ENCODE measurements at places on chromosomes 16 and 17.

DNA sequence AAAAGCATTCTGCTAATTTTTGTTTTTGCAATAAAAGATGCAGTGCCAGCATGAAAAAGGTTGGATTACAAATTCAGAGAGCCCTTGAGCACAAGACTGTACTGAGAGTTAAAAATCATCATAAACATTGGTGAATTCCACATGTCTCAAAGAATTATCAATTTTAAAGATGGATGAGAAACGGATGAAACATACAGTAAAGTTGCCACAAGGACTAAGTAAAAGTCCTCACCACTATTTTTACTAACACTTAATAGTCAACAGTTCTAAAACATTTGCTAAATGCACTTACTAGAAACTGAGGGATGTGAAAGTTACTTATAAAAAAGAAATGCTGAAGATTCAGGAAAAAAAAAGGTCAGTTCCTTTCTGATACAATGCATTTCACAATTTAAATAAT is 25.8 kb upstream of the NACA2 start:
- DNase-seq = no peak

GRCh38 chr17:7552621-7553051 is 3.8 kb downstream of the TNFSF12 start:
- no peak for DNase-seq

GRCh38 chr17:43952351-43952723 is 1.4 kb downstream of the PYY start:
- DNase-seq = no peak

- DNase-seq = no peak
Measured at GRCh38 chr16:19707569-19708295, 10.3 kb downstream of the KNOP1 start.

- no peak for DNase-seq
Measured at GRCh38 chr16:87506423-87507350, 13.9 kb upstream of the ZCCHC14 start.

DNA sequence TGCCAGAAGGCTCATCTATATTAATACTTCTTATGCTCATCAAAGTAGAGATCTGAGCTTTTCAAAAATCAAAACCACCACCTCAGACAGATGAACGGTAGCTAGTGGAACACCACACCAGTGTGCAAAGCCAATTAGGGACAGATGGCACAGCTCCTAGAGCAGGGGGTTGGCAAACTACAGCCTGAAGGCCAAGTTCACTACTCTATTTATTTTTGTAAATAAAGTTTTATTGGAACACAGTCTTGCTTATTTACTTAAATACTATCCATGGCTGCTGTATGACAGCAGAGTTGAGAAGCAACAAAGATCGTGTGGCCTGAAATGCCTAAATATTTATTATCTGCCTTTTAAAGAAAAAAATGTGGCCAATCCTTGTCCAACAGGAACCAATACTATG is 56.8 kb downstream of the AMFR start:
- DNase-seq = no peak

DNA sequence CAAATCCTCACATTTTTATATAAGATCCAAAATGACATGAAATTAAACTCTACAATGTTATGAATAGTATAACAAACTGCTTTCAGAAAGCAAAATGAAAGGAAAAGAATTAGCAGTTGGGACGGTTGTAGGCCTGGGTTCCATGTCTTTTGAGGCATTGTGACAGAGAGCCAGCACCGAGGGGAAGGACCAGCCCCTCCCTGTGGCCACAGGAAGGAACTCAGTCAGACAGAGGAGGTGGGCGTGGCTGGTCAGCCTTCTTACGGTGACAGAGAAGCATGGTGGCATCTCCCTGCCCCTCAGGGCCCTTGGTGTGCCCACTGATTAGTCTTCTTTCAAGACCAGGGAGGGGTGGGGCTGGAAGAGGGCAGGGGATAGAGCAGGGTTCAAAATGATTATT is 5.7 kb downstream of the ZNF319 start:
- DNase-seq = no peak

GRCh38 chr16:67407788-67408452 is 8.4 kb downstream of the ZDHHC1 start:
- DNase-seq = no peak

DNA sequence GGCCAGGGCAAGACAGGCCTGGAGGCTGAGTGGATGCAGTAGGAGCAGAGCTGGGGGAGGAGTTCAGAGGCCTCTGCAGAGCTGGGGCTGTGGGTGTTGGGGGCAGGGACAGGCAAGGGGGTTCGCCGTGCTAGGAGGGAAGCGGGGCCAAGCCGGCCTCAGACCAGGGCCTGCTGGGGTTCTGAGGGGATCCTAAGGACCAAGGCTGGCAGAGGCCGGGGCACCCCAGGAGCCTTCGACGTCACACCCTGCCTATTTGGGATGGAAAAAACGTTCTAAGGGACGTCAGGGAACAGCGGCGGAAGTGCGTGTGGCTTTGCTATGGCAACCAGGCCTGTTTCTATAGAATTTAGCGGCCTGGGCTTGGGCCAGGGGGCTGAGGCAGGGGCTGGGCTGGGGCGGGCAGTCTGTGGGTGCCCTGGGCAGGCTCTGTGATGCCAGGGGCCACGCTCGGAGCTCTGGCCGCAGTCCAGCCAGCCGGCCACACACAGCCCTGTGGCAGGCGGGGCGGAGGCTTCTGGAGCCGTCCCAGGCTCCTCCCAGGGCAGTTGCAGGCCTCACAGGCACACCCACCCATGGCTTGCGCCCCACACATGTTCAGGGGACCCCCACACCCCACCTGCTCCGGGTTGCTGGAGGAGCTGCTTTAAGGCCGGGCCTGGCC is 3.7 kb downstream of the TRAF7 start:
- no peak for DNase-seq

DNA sequence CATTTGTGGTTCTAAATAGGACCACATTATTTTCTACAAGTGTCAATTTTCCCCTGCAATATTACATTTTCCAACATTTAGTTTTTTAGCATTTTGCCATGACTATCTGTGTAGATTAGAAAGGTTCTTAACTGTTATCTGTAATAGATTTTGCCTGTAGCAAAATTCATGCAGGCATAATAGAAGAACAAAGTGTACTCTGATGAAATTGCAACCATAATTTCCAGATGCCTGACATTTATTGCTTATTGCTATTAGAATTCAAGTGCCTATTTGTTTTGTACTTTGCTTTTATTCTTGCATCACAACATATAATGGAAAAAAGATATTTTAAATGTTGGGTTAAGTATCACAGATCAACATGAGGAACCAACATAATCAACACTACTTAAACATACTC is 337.7 kb downstream of the TOX3 start:
- DNase-seq = no peak

DNA sequence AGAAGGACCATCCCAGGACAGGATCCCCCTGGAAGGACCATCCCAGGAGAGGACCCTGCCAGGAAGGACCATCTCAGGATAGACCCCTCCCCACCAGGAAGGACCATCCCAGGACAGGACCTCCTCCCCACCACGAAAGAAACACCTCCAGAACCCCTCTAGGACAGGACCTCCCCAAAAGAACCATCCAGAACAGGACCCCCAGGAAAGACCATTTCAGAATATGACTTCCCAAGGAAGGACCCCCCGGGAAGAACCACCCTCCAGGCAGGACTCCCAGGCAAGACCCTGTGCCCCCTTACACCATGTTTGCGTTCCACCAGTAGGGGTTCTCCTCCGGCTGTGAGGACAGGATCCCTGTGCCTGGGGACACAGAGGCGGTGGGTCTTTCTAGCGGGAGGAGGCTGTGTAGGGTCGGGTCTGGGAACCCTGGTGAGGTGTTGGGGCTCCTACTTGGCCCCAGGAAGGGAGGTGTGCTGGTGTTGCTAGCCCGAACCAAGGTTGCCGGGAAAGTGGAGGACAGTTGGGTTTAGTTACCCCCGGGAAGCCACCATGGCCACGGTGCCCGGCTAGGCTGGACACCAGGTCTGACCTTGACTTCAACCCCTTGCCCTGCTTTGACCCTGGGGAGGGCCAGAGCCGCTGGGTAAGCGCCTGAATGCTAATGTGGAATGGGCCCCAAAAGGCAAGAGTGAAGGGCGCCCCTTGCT is 2.2 kb downstream of the NOTUM start:
- DNase-seq = no peak

DNA sequence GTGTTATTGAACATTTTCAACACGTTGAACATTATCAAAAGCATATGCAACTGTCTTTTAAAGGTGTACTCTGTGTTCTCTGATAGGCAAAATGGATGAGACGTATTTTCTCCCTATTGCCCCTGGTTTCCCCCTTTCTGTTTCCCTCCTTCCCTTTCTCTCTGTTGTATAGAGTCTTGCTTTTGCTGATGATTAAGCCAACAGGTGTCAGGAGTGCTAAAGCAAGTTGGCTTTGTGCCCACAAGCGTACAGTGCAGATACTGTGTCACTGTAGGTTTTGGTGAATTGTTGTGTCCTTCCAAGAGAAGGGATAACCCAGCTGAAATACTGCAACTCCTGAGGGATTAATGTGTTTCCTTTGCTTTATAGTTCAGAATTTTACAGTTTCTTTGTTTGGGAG is 74.4 kb downstream of the COX10 start:
- no peak for DNase-seq

DNA sequence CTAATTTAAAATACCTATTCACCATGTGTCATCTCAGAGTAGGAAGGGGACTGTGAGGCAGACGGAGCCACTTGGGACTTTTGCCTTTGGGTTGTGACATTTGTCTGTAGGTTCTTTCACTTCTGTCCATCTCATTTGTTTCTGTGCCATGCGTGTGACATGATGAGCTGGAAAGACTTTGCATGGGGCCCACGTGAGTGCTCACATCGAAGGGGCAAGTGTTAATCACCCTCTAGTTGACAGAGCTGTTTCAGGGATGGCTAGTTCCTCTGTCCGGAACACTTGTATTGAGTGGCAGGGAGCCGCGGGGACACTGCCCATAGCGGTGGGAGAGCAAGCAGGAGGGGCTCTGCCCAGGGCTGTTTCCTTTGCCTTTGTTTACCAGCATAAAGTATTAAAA is 112.0 kb downstream of the RPTOR start:
- no peak for DNase-seq

- no peak for DNase-seq
Measured at GRCh38 chr16:75111514-75111940, 5.1 kb downstream of the LDHD start.

- DNase-seq = no peak
Measured at GRCh38 chr16:80846680-80847079, 42.3 kb upstream of the CDYL2 start.

DNA sequence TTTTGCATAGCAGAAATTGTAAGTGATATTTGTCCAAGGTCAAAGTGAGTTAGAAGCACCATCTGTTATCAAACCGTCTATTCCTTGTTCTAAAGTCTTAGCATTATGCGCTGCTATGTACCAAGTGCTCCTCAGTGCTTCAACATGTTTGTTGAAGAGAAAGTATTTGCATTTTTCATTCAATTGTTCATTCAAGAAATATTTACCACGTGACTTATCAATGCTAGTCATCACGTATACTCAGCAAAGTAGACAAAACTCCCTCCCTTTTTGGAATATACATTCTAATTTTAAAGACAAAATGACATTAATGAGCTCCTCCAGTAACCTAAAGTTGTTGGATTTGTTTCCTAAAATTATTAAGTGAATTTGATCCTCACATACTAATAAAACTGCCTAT is 388.0 kb upstream of the CDH8 start:
- DNase-seq = no peak

DNA sequence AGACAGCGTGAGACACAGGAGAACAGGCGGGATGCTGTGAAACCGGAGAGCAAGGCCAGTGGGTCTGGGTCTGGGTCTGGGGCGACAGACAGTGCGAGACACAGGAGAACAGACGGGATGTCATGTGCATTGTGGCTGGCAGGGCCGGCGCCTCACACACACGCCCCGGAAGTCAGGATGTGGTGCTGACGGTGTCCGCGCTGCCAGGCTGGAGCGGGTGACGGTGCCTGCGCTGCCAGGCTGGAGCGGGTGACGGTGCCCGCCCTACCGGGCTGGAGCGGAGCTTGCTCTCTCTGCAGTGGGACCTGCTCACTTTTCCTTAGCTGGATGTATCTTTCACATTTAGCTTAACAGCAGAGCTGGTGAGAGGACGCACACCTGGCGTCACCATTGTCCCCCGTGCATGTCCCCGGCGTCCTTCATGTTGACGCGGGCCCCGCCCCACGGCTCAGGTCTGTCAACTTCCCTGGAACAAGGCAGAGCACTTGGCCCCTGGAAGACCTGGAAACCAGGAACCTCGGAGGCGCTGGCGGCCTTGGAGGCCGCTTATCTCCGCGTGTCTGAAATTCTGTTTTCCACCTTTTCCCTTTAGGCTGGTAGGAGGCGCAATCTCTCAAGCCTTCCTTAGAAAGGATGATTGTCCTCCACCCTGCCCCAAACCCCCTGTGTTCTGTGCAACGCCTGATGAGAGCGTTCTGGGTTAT is 43.0 kb upstream of the ZNF750 start:
- DNase-seq = peak; percentile 69

- peak; percentile 38 for DNase-seq
Measured at GRCh38 chr17:66373944-66374817, 71.8 kb downstream of the PRKCA start.

DNA sequence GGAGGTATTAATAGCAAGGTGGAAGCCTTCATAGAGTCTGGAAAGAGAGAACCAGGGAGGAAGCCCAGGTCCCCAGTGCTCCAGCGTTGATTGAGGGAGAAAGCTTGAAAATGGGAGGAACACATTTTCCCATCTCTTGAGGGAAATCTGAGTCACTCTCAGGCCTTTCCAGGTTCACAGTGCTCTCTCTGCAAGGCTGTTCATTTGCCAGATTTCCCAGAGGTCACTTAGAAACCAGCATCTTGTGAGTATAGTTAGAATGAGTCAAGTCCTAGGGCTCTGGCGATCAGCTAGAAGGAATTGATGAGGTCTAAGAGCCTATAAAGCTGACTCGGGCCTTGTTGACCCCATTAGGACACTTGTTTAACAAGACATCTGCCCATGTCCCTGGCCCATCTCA is 17.7 kb upstream of the ZNF594 start:
- no peak for DNase-seq

- no peak for DNase-seq
Measured at GRCh38 chr17:79952265-79952877, 83.3 kb downstream of the TBC1D16 start.

DNA sequence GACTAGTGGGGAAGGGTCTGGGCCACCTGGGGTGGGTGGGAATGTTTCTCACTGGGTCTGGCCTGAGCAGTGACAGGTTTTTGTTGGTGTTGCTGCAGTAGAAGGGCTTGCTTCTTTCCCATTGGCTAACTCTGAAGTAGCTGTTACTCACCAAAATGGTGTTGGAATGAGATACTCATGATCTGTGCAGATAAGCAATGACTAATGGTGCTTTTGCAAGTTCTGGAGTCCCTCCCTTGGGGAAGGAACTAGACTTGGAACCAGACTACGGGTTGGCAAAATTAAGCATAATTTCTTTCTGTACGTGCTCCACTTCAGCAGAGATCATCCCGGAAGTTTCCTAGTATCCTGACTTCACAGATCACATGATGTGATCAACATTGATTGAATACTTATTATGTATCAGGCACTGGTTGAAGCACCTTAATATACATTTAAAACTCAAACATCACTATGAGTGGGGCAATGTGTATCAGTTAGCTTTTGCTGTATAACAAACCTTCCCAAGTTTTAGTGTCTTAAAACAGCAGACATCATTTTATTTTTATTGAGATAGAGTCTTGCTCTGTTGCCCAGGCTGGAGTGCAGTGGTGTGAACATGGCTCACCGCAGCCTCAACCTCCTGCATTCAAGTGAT is 30.1 kb downstream of the CHP2 start:
- DNase-seq = no peak

GRCh38 chr16:73616166-73616753 is 568.3 kb upstream of the ZFHX3 start:
- DNase-seq = no peak

- peak; percentile 39 for DNase-seq
Measured at GRCh38 chr17:59004338-59005111, 102.2 kb downstream of the TRIM37 start.

All from stimulated activated CD8-positive, alpha-beta memory T cell treated with anti-CD3 and anti-CD28 coated beads, Interleukin-7, amount 100 ng/mL, for 4 hours (primary cell).